ENCODE measurements at places on chromosomes 7 and 10.

DNA sequence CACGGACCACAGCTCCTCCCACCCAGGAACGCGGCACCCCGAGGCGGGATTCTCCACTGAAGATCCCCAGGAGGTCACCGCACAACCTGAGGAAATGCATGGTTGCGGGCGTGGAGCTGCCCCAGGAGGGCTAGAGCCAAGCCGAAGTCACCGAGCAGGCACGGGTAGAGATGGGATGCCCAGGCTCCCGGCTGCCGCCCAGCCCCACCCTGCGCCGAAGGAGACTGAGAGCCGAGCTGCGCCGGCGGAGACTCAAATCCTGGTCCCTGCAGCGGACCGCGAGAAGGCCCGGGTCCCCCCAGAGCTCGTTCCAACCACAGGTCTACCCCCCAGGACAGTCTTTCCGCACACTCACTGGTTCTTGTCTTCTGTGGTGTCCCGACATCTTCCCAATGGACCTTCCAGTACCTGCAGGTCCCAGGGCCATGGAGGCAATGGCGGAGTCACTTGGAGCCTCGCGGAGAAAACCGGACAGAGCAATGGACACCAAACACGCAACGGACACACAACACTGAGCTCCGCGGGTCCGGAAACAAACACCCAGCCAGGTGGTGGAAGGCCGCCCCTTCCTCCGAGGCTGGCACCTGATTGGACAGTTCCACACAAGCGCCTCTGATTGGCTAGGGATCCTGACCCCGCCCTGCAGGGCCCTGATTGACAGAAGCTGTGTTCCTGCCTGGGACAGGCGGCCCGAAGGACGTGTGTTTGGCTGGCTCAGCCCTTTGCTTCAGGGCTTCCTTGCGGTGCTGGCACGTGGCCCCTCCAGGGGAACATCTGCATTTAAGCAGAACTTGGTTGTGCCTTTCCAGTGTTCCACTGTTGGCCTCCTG is 331.9 kb upstream of the NUPR2 start:
- DNase-seq, result no peak

DNA sequence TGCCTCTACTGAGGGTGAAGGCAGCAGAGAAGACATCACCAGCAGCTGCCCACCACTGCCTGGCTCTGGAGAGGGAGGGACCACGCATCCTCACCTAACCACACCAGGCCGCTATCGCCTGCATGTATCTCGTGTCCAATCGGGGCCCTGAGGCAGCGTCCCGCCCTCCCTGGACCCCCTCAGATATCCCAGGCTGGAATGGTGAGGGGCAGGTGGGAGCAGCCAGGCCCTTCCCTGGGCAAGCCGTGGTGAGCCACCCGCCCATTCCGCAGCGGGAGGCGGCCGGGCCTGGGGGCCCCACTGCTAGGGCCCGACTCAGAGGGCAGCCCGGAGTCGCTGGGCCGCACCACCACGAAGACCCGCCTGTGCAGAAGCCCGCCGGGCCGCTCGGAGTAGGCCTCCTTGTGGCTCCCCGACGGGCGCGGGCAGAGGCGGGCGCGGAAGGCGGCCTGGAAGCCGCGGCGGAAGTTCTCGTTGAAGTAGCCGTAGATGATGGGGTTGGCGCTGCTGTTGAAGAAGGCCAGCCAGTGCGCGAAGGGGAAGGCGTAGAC is 21.6 kb upstream of the PPA1 start:
- no peak for DNase-seq

GRCh38 chr10:77941790-77942189 is 15.2 kb upstream of the DLG5 start:
- no peak for DNase-seq

GRCh38 chr7:49670991-49671390 is 102.4 kb upstream of the VWC2 start:
- no peak for DNase-seq

DNA sequence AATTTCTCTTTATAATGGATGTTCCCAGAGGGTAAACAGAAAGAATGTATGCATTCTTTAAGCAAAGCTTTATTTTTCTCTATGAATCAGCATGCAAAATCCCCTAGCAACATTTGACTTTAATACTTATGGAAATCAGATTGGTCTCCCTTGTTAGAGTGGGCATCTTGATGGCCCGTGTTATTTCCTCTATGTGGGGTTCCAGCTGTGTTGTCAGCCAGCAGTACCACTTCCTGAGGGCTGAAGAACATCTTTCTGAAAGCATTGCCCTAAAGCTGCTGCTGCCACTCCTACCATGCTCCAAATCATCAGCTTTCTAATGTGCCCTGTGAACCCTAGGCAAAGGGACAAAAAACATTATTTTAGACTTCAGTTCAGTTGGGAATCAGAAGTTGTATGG is 70.4 kb upstream of the HECTD2 start:
- DNase-seq, result no peak

GRCh38 chr7:122770686-122771335 is 68.1 kb upstream of the RNF148 start:
- DNase-seq, result no peak

DNA sequence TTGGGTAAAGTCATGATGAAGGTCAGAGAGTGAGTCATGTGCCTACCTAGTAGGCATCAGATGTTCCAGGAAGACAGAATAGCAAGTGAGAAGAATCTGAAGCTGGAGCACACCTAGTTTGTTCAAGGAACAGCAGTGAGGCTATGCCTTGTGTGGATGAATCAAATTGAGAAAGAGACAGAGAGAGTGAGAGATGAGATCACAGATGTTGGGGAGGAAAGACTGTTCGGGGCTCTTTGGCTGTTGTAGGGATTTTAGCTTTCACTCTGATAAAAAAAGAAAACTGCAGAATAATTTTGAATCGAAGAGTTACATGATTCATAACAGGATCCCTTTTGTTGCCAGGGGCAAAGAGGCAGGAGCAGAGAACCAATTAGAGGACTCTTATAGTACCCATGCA is 6.3 kb downstream of the LIPF start:
- DNase-seq, result no peak

DNA sequence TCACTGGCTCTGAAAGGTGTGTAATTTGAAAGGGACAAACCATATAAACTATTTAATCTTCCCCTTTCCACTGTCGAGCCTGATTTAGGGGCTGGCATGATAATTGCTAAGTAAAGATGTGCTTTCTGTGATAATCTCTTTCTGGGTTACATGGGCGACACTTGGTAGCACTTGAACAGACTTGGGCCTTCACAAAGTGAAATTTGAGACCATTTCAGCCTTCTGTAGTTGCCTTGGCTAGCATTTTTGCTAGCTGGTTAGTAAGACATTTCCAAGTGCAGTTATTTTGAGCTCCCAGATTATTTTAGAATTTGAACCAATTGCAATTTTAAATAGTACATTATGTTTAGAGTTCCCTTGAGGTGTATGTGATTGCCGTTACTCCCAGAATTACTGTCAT is 432.7 kb upstream of the GALNT17 start:
- DNase-seq, result no peak

- DNase-seq, result no peak
Observed at GRCh38 chr7:35871856-35872255, 71.0 kb downstream of the SEPTIN7 start.

GRCh38 chr7:28686418-28686800 is 271.7 kb downstream of the TRIL start:
- no peak for DNase-seq

GRCh38 chr10:52779541-52780390 is 7.2 kb upstream of the MBL2 start:
- DNase-seq, result peak; percentile 2

DNA sequence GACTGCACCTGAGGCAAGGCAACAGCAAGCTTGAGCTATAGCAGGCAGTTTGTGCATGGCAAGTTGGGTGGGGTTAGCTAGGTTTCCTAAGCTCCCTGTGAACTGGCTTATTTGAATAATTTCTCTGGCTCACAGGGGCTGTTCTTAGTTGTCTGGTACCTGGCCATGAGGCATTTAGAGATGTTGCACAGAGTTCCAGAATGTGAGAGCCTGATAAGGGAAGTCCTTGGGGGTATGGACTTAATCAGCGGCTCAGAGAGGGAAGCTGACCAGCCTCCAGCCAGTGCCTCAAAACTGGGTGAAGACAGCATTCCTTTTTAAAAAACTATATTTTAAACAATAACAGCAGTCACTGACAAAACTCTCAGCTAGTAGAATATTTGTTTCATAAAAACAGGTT is 307.4 kb downstream of the FZD1 start:
- no peak for DNase-seq

GRCh38 chr7:141439164-141439563 is 112.0 kb upstream of the AGK start:
- DNase-seq, result no peak

- no peak for DNase-seq
Observed at GRCh38 chr10:91589015-91589657, 43.7 kb downstream of the PPP1R3C start.

DNA sequence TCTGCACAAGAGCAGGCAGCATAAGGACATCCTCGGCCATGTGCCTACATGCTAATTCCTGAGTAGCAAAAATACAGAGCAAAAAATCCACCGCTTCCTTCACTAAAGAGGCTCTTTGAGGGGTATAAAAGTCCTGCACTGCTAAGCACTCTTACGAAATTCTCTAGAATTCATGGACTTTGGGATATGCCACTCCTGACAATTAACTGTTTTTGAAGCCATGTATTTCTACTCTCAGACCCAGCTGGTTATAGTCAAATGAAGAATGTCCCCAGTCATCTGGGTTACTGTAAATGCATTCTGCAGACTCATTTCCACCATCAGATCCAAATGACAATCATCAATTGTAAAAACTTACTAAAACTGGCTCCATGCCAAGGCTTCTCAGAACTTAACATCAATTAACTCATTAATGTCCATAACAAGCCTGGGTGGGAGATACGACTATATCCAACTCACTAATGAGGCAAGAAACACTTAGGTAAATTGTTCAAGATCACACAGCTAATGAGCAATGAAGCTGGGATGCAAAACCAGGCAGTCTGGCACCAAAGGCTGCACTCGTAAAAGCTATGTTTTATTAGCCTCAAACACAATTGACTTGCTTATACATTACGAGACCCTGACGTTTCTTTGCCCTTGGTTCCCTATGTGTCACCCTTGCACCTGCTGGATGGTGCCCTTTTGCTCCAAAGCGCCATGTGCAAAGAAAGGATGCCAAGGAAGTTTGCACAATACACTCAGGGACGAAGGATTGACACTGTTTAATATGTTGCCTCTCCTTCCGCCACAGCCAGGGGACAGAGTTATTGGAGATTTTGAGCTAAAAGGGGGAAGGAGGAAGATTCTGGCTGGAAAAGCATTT is 250.4 kb downstream of the ELMO1 start:
- no peak for DNase-seq

GRCh38 chr10:32943395-32943794 is 14.6 kb downstream of the ITGB1 start:
- no peak for DNase-seq

DNA sequence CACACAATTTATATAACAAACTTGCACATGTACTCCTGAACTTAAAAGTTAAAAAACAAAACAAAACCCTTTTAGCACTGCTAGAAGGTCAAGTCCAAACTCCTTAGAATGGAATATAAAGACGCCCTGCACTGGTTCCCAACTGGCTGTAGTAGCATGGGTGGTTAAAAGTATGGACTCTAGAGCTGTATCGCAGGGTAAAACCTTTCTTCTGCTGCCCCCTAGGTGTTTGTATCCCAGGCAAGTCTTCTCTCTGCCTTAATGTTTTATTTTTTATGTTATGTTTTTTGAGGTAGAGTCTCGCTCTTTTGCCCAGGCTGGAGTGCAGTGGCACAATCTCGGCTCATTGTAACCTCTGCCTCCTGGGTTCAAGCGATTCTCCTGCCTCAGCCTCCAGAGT is 35.2 kb downstream of the LSMEM1 start:
- DNase-seq, result no peak

- no peak for DNase-seq
Observed at GRCh38 chr10:88409824-88410223, 173.3 kb downstream of the RNLS start.

GRCh38 chr7:137657476-137658189 is 189.1 kb downstream of the DGKI start:
- no peak for DNase-seq

DNA sequence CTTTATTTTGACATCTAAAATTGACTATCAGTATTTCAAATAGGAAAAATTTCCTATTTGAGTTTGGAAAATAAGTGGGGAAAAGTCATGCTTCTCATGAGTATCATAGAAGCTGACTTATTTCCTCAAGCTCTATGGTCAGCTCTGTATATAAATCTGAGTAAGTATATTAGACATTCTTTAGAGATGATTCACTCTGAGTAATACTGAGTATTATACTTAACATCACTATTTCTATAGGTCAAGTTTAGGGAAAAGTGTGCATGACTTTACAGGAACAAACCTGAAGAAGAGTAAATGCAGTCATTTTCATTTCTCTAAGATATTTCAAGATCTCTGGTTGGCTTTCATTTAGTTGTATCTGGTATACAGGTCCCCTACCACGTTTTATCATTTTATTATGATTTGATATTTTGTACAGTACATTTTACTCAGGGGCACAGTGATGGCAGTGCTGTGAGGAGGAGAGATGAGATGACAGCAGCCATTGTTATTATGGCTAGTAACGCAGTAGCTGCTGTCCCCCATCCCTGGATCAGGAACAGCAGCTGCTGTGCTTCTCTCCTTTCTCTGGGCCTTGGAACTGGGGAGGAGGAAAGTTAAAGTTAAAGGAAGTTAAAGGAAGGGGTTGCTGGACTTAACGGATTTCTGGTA is 15.2 kb downstream of the SND1 start:
- DNase-seq, result no peak

GRCh38 chr7:34530259-34530658 is 127.8 kb upstream of the NPSR1 start:
- DNase-seq, result no peak

- DNase-seq, result no peak
Observed at GRCh38 chr7:81331061-81332018, 412.5 kb upstream of the SEMA3C start.

GRCh38 chr10:34646331-34646730 is 168.8 kb downstream of the PARD3 start:
- no peak for DNase-seq

GRCh38 chr10:118694848-118695247 is 59.9 kb downstream of the CACUL1 start:
- DNase-seq, result no peak

DNA sequence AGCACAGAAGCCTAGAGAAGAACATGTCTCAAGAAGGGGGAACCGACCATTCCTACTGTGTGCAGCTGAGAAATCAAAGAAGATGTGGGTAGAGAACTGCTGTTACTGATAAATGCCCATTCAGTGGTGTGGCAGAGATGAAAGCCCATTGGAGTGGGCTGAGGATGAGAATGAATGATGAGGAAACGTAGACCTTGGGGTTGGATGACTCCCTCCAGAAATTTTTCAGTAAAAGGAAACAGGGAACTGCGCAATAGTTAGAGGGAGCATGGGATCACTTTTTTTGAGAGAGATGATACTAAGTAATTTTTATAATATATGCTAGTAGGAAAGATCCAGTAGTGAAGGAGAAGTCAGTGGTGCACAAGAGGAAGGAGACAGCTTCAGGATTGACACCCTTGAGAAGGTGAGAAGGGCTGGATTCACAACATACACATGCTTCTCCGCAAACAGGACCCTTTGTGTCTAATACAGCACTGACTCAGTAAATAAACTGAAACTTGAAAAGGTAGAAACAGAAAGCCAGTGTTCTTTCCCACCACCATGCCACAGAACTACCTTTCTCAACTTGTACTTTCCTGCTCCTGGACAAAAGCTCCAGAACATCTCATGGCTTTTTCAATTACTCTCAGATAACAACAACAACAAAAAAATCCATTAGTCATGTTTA is 104.7 kb upstream of the IL6 start:
- no peak for DNase-seq

All from stimulated activated CD8-positive, alpha-beta memory T cell treated with anti-CD3 and anti-CD28 coated beads, Interleukin-4, amount 100 ng/mL, for 1 hour (primary cell).